ENCODE measurements at places on chromosomes 16 and 17. TPM values are rescaled to one million over a fixed set of nuclear protein-coding genes. Genes with fewer than 3 reads are reported as not detected.
A peak's percentile ranks its signal among the peaks of the same experiment; 100 is the strongest.

Gene CBFA2T3
- polyA plus RNA-seq, result 23.2 TPM

Gene SLC16A13
- 2.2 TPM for polyA plus RNA-seq

DNA sequence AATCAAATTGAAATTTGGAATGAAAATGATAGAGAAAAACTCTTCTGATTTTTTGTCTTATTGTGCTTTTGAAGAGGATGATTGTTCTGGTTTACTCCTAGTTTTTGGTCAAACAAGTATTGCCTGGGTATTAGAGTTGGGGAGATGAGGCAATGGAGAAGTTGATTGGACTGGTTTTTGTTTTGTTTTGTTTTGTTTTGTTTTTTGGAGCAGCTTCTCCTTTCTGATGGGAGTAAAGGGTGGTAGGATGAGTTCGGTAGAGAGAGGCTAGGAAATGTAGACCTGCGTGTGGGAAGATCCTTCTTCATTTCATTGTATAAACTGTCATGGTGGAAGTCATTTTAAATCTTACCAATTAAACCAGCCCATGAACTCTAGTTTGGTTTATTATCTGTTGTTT, 17.7 kb downstream of the ATP6V0A1 start:
- DNase-seq, result no peak

DNA sequence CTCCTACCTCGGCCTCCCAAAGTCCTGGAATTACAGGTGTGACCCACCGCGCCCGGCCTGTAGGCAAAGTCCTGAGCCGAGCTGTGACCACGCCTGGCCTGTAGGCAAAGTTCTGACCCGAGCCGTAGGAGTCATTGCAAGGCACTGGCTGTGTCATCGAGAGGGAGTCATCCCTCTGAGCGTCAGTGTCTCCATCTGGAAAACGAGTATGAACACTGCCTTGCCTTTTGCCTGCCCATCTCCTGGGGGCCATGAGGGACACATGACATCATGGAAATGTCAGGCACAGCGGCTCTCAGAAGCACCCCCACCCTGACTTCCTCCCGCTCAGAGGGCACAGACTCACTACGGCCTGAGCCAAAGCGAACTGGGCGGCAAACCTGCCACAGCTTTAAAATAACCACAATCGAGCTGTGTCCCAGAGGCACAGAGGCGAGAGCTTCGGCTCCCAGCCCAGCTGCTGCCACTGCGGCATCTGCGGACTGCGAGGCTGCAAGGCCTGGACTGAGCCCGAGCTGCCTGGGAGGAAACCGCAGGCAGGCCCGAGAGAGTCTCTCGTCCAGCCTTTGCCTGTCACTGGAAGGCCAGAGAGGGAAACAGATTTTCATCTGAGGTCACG, 50.8 kb downstream of the RPH3AL start:
- DNase-seq, result peak; percentile 59

GRCh38 chr16:28067604-28068379, 4.3 kb upstream of the GSG1L start:
- no peak for DNase-seq

- no peak for DNase-seq
Observed at GRCh38 chr17:292531-293382, 59.9 kb downstream of the RPH3AL start.

Gene PRAC2
- not detected for polyA plus RNA-seq

Gene ANKRD40CL
- polyA plus RNA-seq, result not detected

Gene FAHD1
- polyA plus RNA-seq, result 21.2 TPM

GRCh38 chr16:57969451-57970123, 1.3 kb downstream of the CNGB1 start:
- no peak for DNase-seq

DNA sequence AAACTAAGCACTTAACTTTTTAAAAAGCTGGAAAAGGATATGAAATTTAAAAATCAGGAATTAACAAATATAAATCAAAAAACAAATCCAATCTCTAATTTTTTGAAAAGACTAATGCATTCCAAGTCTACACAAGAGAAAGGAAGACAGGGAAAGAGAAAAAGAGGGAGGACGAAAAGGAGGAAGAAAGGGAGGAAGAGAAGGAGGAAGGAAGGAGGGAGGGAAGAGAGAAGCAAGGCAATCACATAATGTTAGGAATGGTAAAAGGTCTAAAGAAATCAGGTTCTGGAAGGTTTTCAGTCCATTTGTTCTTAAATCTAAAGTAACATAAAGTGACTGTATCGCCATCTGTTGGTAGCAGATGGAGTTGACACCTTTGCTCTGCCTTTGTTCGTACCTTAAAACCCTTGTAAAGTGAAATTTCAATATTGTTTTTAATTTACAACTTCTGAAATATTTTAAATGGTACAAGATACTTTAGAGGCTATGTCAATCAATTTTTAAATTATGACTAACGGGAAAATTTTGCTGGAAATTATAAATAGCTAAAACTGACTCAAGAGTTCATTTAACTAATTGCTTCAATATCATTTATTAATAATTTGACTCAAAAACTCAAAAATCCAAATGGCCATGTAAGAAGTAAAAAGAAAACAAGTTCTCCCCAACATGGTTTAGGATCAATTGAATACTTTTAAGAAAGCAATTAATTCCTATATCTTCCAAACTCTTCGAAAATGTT, 20.4 kb upstream of the CDYL2 start:
- DNase-seq, result peak; percentile 40

Data from hindlimb muscle (tissue), 1 donor.